A172 (cell line): ENCODE measurements at places on chromosomes 2 and 18.

- DNase-seq, result peak; percentile 14
Observed at GRCh38 chr18:68262690-68263294, 452.1 kb downstream of the TMX3 start.

- DNase-seq, result no peak
Observed at GRCh38 chr2:9178110-9178903, 28.3 kb upstream of the ASAP2 start.

DNA sequence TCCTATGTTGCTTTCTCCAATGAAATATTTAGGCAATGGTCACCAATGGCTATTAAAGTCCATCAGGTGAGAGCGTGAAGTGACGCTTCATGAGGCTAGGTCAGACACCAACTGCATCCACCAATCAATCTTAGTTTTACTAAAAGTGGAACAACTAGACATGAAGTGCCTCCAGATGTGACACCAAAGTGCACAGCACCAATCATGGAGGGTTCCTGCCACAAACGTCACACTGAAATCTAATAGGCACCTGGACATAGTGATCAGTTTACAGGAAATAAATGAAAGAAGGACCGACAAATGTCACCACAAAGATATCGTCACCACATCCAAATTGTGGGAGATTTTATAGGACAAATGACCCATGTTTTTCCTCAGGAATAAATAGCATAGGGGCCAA, 70.5 kb downstream of the PSMG2 start:
- no peak for DNase-seq

DNA sequence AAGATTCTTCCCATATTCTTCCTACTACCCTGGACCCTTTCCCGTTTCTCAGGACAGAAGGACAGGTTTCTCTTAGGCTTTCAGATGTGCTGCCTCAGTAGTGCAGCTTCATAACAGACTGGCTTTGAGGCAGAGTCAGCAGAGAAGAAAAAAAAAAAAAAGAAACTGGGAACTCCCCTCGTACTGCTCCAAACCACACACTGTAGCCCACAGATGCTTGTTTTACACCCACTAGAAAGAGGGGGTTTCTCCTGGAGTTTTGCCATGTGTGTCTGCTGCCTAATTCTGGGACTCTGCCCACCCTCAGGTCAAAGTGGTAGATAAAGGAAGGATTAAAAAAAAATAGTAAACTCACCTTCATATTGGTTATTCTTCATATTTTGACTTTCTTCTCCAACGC, 95.9 kb downstream of the NCOA1 start:
- no peak for DNase-seq

- no peak for DNase-seq
Observed at GRCh38 chr18:23085066-23085465, 50.2 kb upstream of the CABLES1 start.
